Brain (organoid and tissue), 16 donors: ENCODE measurements at places on chromosomes 12 and 14. TPM values are rescaled to one million over a fixed set of nuclear protein-coding genes. Genes with fewer than 3 reads are reported as not detected.

The WNT1 gene
- polyA plus RNA-seq, result not detected

The NYNRIN gene
- 6.4 TPM for polyA plus RNA-seq

The SRSF9 gene
- 182 TPM for polyA plus RNA-seq

The CEBPE gene
- polyA plus RNA-seq, result not detected

The FAR2 gene
- 4.8 TPM for polyA plus RNA-seq

The ALDH1L2 gene
- polyA plus RNA-seq, result 1.2 TPM

The SLC11A2 gene
- 18.2 TPM for polyA plus RNA-seq

The IAPP gene
- not detected for polyA plus RNA-seq

The MAPKAPK5 gene
- polyA plus RNA-seq, result 14.7 TPM

The PKP2 gene
- 16.0 TPM for polyA plus RNA-seq

The KICS2 gene
- polyA plus RNA-seq, result 3.2 TPM

The LRRK2 gene
- polyA plus RNA-seq, result 0.76 TPM

The BATF gene
- 0.36 TPM for polyA plus RNA-seq

The ESRRB gene
- polyA plus RNA-seq, result 0.29 TPM

The CHMP4A gene
- 111 TPM for polyA plus RNA-seq
